ENCODE measurements at places on chromosomes 2 and 18.

GRCh38 chr2:218648787-218649100, 10.7 kb downstream of the ZNF142 start:
- DNase-seq, result no peak

- DNase-seq, result no peak
Observed at GRCh38 chr2:201558665-201559064, 84.6 kb downstream of the TMEM237 start.

DNA sequence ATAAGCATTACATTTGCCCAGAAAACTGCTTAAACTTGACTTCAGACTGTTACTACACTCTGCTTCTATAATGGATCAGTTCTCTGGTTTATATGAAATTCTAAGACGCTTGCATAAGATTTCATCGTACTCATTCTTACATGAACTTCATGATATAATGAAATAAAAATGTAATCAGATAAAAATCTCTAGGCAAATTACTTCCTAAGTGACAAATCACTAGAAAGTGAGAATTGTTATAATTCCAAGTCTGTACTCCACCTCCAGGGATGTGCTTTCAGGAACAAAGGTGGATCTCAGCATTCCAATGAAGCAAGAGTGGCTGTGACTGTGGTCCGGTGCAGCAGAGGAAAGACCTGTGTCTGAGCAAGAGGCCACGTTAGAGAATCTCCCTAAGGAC, 226.2 kb downstream of the PIEZO2 start:
- DNase-seq, result no peak

DNA sequence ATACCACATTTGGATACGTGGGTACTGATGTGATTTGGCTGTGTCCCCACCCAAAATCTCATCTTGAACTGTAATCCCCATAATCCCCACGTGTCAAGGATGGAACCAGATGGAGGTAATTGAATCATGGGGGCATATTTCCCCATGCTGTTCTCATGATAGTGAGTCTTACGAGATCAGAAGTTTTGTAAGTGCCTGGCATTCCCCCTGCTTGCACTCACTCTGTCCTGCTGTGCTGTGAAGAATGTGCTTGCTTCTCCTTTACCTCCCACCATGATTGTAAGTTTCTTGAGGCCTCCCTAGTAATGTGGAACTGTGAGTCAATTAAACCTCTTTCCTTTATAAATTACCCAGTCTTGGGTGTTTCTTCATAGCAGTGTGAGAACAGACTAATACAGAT, 70.3 kb downstream of the CHST9 start:
- DNase-seq, result no peak

DNA sequence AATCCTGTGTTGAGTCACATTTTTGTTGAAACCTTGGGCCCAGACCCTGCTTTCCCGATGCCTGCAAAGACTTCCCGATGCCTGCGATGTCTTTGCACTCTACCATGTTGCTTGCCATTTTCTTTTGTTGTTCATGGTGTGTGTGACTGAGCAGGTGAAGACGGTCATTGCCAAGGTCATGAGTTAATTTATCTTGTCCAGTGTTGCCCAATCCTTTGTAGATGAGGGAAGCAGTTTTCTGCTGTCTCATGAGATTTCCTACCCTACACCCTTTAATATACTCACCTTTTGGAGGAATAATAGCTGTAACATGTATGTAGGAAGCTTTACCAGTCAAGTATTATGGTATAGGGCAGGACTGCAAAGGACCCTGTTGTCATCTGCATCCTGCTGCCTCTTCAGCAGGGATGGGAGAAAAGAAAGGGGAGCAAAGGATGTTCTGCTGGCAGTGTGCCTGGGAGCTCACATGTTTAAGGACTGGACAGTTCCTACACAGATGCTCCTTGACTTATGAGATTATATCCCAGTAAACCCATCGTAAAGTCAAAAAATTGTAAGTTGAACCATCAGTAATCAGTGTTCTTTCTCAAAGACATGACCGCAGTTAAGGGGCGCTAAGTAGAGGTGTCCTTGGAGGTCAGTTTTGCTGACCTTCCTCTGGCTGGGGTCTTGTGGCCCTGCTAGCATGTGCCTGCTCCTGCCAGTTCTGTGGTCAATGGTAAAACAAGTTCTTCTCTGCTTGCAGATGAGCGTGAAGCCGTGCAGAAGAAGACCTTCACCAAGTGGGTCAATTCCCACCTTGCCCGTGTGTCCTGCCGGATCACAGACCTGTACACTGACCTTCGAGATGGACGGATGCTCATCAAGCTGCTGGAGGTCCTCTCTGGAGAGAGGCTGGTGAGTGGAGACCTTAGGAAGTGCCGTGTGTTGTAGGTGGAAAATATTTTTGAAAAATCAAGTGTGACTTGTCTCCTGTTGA, 124.8 kb upstream of the EML6 start:
- DNase-seq, result no peak

DNA sequence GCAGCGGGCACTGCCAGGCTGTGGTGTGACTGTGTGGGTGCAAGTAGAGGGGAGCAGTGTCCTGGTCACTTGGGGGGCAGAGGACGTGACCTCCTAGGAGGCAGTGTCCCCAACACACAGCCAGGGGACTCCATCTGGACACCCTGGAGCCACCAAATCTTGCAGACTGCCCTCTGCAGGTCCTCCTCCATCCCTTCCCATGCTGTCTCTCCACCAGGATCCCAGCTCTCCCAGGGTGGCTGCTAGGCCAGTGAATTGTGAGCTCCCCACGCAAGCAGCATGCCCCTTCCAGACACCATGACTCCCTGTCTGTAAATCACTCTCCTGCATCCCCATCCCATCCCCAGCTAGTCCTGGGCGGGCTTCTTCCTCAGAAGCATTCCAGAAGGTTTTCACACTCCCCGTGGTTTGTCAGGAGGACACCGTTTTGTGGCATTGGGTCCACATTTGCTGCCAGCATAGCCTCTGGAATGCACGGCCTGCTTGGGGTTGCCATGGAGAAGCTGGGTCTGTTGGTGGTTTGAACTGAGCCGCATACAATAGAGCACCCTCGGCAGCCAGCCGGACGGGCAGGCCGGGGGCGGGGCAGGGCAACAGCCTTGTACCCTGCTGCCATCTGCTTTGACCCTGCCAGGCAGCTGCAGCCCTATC, 210.7 kb downstream of the KLHL29 start:
- DNase-seq, result no peak

DNA sequence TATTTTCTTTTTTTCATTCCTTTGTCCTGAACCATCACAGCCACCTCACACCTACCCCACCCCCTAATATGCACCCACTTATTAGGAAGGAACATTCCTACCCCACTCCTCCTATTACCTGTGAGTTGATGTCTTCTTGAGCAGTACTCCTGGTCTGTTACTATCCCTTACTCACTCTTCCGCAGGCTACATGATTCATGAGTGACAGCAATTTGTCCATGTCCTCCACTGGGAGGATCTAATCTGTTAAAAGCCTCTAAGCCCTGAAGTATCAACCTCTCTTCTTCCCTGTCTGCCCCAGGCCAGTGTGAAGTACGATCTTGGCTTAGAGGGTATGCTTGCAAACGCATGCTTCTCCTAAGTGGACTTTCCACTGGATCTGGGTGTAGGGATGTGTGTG, 75.6 kb upstream of the RFX8 start:
- DNase-seq, result no peak

GRCh38 chr2:159518321-159519005, 97.9 kb downstream of the BAZ2B start:
- no peak for DNase-seq

DNA sequence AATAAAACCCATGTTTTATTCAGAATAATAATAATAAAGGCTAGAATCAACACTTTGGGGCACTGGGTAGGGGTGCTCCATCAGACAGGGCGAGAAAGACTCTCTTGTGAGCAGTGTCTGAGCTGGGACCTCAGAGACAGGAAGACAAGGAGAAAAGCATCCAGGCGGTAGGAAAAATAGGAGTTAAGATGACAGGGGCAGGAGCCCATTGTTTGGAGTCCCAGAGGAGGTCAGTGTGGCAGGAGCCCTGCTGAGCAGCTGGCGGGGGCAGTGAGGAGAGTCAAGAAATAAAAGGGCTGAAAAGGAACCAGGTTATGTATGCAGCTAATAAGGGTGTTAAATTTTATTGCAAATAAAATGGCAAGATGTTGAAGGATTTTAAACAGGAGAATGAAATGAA, 457.4 kb downstream of the FBXO15 start:
- no peak for DNase-seq

GRCh38 chr2:68435615-68436014, 31.5 kb downstream of the FBXO48 start:
- no peak for DNase-seq

DNA sequence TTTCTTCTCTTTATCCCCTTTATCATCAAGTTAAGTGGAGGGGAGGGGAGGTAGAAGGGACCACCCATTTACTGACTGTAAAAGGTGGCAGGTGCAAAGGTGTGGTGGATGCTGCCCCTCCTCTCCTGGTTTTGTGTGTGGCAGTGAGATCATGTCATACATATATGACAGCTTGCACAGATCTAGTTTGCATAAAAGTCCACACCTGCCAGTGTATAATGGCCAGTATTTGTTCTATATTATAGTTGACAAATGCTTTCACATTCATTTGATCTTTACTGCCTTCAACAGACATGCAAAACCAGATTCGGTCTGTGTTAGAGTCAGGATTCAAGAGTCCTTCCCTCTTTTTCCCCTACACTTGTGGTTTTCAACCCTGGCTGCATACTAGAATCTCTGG, 55.1 kb downstream of the TGFA start:
- no peak for DNase-seq

GRCh38 chr2:207143215-207144172, 22.3 kb downstream of the KLF7 start:
- no peak for DNase-seq

GRCh38 chr2:54207666-54208195, 48.3 kb downstream of the TSPYL6 start:
- no peak for DNase-seq
